ENCODE measurements at places on chromosomes 2 and 18.
A peak's percentile ranks its signal among the peaks of the same experiment; 100 is the strongest.

- no peak for ATAC-seq
Observed at GRCh38 chr2:99672766-99673350, 183.0 kb upstream of the REV1 start.

DNA sequence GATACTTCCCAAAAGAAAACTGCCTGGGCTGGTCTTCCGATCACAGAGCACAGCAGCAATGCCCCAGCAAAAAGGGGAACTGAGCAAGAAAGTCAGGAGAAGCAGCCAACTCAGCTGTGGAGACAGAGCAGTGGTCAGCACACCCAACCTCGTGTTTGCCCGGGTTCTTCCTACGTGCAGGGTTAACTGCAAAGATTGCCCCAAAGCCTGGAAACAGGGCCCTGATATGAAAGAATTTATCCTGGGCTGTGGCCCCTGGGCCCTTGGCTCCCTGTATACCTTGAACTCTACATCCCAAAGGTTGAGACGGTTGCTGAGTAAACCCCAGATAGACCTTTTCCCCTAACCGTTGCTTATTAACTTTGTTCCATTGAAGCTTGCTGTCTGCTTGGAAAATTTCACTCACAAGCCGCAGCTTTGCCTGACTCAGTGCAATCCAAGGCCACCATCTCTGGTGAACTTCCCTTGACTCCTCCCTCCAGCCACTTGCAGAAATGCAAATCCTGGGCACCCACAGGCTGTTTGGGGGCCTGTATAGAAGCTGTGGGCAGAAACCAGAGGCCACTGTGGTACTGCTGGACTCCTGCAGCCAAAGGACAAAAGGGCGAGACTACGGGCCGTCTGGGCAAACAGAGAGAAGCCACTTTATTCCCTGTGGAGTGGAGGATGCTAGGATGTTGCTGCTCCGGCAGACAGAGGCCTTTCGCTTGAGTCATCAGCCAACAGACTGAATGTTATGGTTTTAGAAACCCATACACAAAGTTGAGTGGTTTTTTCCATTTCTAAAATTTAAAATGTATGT lies 18.2 kb downstream of the NRP2 start:
- ATAC-seq: peak; percentile 82

DNA sequence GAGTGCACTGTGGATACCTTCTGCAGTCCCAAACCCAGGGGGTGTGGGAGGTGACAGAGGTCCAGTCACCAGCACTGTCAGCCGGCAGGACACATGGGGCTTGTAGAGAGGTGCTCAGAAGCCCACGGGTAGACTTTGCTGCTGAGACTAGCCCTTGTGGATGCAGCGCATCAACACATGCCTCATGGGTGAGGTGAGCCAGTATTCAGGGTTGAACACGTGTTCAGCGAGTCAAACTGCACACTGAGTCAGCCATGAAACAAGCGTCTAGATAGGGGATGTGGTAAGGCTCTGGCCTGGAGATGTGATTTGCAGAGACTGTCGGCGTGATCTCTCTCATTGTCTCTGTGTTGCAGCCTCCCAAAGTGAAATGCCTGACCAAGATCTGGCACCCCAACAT lies 35.8 kb upstream of the SCLY start:
- ATAC-seq: no peak

- ATAC-seq: no peak
Observed at GRCh38 chr18:51603551-51603950, 406.1 kb upstream of the MEX3C start.
